IMR-90 (cell line): ENCODE measurements at places on chromosomes 6 and 20. TPM values are rescaled to one million over a fixed set of nuclear protein-coding genes. Genes with fewer than 3 reads are reported as not detected.

KCNS1 gene
- total RNA-seq = 0.54 and 0.56 TPM in 2 replicates

- peak; percentile 93 for DNase-seq
Measured at GRCh38 chr20:54123587-54124180, 50.1 kb downstream of the CYP24A1 start.

C20orf204 gene
- 0.18 and 0.28 TPM in 2 replicates for total RNA-seq

DNA sequence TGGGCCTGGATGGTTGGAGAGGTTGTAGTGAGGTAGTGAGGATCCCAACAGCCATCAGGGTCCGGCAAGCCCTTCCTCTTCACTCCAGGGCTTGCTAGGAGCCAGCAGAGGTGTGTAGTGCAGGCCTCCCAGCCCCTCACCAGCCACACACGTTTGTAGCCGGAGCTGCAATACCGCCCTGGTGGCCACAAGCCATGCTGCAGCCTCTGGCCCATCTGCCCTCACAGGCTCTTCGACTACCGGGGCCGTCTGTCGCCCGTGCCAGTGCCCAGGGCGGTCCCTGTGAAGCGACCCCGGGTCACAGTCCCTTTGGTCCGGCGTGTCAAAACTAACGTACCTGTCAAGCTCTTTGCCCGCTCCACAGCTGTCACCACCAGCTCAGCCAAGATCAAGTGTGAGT lies 36.4 kb downstream of the EIF2S2 start:
- no peak for DNase-seq

PERP gene
- 7.7 and 11.7 TPM in 2 replicates for total RNA-seq

GMPR gene
- 6.3 and 6.7 TPM in 2 replicates for total RNA-seq

PACRG gene
- not detected in 2 replicates for total RNA-seq

DNA sequence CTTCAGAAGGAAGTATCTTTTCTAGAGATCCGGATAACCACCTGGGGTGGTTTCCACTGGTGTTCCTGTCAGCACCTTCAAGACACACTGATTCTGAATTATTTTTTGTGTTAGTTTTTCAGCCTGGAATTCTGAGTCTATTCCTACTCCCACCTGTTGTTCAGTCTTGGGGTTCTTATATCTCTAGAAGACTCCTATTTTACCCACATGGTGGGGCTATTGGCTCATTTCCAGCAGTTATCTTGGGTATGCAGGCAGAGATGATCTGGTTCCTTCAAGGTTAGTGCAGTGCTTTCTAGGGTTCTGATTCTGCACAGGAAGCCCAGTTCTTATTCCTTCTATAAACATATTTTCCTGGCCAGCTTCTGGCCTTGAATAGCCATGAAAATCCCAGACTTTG lies 175.6 kb upstream of the PDE7B start:
- DNase-seq = peak; percentile 41

GRCh38 chr20:57621421-57622200 lies 1.4 kb upstream of the ZBP1 start:
- DNase-seq = no peak

- DNase-seq = no peak
Measured at GRCh38 chr6:84304881-84305280, 77.4 kb upstream of the CEP162 start.

CABLES2 gene
- total RNA-seq = 1.1 and 1.4 TPM in 2 replicates

DNA sequence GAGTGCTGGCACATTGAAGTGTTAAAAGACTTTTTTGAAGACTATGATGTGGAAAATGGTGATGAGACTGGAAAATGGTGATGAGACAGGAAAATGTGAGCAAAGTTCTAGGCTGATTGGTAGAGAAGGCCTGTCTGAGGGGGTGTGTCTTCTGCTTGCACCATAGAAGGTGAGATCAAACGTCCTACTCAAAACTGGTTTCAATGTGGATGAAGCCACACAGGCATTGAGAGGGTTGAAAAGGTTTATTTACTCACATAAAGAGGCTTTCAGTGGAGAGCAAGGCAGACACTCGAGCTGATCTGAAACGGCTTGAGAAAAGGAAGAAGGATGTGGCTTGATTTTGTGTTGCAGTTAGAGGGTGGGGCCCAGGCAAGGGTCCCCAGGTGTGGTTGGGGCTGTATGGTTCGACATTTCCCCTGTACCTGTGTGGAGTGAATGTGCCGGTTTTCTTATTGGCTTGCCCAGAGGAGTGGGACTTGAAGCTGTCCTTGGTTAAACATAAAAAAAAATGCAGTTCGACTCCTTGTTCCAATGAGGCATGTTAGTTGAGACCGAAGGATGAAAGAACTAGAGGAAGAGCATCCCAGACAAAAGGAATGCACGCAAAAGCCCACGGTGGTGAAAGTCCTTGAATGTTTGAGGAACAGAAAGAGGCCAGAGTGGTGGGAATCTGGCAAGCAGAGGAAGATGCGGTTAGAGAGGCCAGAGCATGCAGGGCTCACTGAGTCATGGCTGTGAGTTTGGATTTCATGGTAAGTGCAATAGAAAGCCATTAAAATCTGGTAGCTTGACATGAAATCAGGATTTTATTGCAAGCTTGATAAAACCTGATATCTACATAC lies 172.3 kb downstream of the EPM2A start:
- DNase-seq = peak; percentile 20

ZKSCAN8 gene
- total RNA-seq = 15.0 and 22.8 TPM in 2 replicates

GRCh38 chr6:141562186-141562811 lies 570.4 kb upstream of the GJE1 start:
- no peak for DNase-seq
